NCI-H526 (cell line): ENCODE measurements at places on chromosomes 12 and 14.

DNA sequence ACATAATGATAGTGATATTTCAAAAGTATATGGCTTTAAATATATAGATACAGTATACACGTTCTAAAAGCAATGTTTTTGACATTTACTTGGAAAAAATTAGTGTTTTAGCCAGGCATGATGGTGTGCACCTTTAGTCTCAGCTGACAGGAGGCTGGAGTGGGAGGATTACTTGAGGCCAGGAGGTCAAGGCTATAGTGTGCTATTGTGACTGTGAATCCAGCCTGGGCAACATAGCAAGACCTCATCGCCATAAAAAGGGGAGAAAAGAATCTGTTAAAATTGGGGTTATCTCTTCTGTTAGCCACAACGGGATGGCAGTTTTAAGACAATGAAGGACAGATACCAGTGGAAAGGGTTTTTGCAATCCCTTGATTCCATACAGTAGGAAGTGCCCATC lies 95.2 kb downstream of the PLEKHA5 start:
- DNase-seq, result no peak

DNA sequence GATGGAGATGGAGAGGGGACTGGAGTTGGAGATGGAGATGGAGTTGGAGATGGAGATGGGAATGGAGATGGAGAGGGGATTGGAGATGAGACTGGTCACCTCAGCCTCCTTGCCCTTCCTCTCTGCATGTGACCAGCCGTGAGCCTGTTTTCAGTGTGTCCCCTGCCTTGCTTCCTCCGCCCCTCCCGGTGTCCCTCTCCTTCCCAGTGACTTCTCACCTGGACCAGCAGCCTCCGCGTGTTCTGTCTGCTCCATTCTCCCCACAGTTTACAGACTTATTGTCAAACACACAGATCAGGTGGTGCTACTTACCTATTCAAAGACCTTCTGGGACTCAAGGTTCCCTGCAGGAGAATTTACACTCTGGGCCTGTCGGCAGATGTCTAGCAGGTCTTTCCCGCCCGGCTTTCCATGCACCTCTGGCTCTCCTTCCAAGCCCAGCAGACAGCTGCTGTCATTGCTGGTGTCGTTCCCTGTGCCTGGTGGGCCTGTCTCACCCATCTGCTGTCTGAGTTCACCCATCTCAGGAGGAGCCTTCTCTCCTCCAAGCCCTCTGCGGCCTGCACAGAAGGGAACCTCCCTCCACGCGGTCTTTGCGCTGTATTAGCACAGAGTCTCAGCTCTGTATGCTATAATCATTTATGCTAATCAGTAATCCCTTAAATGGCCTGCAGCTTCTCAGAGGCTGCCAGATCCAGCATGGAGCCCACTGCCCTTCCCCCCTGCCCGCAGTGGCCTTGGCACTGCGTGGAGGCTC lies 62.1 kb downstream of the ADGRD1 start:
- DNase-seq, result no peak

GRCh38 chr12:92300777-92301176 lies 155.1 kb upstream of the BTG1 start:
- DNase-seq, result no peak

DNA sequence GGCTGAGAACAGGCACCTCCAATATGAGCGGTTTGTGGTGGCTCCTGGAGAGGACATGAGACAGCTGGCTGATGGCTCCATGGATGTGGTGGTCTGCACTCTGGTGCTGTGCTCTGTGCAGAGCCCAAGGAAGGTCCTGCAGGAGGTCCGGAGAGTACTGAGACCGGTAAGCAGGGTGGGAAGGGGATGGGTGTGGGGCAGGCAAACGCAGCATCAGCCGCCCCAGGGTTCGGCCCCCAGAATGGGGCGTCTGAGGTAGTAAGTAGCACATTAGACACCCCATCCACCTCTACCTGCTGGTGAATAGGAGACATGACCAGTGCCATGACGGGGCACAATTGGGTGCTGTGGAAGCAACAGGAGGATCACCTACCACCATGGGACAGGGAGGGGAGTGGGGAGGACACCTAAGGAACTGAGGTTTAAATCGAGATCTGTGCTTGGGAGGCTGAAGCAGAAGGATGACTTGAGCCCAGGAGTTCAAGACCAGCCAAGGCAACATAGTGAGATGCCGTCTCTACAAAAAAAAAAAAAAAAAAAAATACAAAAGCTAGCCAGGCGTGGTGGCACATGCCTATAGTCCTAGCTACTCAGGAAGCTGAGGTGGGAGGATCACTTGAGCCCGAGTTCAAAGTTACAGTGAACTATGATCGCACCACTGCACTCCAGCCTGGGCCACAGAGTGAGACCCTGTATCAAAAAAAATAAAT lies 25.5 kb downstream of the ITGA7 start:
- DNase-seq, result no peak

DNA sequence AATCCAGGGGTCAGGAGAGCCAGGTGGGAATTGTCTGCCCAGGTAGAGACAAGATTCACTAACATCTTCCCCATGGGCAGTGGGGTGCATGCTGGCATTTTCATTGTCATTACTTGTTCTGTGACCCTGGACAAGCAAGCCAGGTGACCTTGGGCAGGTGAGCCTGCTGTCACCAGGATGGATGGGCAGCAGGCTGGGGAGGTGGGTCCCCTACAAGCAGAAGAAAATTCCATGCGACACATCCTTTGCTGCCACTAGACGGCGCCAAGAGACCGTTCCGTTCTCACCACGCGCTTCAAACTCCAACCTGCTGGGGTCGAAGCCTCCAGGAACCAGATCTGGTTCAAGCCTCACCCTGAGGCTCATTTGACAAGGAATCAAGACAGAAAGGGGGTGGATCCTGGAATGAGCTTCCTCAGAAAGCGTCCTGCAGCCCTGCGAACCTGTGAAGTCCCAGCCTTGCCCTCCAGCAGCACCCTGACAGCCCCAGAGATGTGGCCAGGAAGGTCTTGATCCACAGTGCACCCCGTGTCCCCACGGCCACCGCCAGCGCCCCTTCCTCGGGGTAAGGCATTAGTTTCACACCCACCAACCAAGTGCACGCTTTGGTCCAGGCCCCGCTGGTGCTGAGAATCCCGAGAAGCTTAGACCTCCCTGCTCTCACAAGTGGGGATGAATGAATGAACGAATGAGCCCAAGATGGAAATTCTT lies 3.2 kb upstream of the DYNC1H1 start:
- peak; percentile 61 for DNase-seq

GRCh38 chr12:7150841-7151240 lies 20.7 kb downstream of the CLSTN3 start:
- DNase-seq, result no peak

- DNase-seq, result no peak
Measured at GRCh38 chr14:40983604-40984003, 623.1 kb upstream of the LRFN5 start.

DNA sequence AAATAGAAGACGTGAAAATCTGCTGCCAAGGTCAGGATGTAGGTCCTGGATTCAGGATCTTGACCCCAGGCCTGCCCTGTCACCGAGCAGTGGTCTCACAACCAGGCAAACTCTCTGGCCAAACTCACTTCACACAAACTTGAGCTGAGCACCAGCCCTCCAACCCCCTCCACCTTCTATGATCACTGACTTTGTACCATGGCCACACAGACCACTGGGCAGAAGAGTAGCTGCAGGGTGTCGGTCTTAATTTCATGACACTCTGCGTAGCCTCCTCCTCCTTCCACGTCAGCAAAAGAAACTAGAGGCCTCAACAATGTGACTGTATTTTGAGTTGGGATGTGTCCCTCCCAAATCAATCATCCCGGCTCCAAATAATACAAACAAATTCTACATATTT lies 7.2 kb upstream of the TBX3 start:
- peak; percentile 49 for DNase-seq

DNA sequence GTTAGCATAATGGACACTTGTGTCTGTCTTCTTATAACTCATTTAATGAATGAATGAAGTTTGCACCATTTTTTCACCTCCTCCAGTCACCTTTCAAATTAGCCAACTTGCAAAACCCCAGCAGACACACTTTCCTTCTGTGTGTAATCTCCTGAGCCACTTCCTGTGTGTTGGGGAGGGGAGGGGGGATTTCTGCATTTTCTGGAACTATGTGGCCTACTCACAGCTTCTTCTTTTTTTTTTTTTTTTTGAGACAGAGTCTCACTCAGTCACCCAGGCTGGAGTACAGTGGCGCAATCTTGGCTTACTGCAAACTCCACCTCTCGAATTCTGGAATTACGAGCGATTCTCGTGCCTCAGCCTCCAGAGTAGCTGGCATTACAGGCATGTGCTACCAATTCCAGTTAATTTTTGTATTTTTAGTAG lies 4.1 kb upstream of the SERPINA1 start:
- DNase-seq, result no peak

- DNase-seq, result no peak
Measured at GRCh38 chr12:62263966-62264365, 3.8 kb downstream of the USP15 start.

DNA sequence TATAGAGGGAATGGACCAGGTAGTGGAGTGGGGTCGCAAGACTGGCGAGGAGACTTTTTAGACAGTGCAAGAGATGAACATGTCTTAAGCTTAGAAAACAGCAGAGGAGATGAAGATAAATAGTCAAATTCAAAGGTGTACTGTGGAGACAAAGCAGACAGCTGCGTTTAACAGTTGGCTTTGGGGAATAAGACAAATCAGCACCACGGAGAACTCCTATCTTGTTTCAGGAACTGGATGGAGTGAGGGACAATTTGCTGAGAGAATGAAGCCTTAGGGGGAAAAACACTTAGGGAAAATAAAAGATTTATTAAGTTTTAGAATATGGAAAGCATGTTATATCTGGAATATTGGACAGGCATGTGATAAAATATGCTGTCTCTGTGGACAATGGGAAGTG lies 458.8 kb downstream of the GLT1D1 start:
- DNase-seq, result peak; percentile 24

DNA sequence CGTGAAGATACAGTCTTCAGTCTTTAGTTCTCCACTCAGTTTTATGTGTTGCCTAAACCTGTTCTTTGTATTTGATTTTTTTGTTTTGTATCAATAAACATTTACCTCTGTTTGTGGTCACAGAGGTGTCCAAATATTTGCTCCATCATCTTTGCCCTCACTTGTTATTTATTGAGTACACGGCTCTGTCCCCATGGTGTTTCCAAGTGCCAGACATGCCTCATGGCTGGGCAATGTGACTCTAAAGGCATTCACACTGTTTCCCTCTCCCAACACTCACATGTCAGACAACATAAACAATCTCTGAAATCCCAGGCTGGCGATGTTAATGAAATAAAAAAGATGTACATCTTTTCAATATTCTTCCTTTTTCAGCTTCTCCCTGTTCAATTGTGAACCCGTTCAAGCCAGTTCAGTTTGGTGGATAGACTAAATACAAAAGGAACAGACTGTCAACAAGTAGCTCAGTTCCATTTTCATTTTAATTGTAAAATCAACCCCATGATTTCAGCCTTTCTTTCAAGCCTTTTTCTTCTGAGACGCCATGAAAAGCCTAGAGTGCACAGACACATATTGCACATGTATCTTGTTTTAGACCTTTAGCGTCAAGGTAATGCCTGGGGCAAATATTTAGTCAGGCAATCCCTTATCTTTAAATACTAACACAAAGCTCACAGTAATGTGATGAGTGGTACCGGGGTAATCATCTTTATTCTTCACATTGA lies 680.7 kb downstream of the GALC start:
- no peak for DNase-seq

GRCh38 chr12:52496054-52496453 lies 3.0 kb upstream of the KRT6A start:
- DNase-seq, result no peak

GRCh38 chr12:13368971-13369370 lies 172.4 kb downstream of the EMP1 start:
- no peak for DNase-seq

GRCh38 chr12:23889069-23889440 lies 60.4 kb downstream of the SOX5 start:
- DNase-seq, result no peak

GRCh38 chr12:90069711-90070110 lies 361.1 kb upstream of the ATP2B1 start:
- no peak for DNase-seq

GRCh38 chr14:70808416-70809224 lies 693 bp downstream of the MAP3K9 start:
- peak; percentile 79 for DNase-seq

DNA sequence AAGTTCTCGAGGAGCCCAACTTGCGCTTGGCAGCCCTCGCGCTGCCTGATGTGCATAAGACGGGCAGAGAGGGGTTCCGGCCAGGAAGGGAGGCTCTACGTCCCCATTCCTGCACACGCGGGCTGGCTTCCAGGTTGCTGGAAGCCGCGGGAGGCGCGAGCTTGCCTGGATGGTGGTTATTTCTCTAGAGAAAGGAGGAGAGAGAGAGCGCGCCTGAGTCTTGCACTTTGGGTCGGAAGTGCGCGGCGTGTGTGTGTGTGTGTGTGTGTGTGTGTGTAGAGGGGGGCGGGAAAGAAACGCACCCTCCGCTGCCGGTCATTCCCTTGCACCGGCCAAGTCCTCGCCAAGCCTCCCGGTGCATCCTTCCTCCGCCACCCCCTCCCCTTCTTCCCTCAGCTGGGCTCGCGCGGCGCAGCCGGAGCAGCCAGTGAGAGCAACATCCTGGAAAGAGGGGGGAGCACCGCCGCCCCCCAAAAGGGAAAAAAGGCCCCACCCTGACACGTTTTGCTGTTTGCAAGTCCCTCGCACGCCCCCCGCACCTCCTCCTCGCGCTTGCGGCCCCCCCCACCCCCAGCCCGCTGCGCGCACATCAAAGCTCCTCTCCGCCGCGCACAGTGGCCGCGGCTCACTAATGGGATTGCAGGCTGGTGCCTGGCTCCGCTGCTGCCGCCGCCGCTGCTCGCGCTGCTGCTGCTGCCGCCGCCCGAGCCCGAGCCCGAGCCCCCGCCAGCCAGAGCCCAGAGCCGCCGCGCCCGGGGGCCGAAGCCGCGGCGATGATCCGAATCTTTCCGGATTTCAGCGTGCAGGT lies 4.4 kb upstream of the NPAS3 start:
- no peak for DNase-seq

GRCh38 chr12:103698752-103699560 lies 111.9 kb downstream of the STAB2 start:
- DNase-seq, result no peak

DNA sequence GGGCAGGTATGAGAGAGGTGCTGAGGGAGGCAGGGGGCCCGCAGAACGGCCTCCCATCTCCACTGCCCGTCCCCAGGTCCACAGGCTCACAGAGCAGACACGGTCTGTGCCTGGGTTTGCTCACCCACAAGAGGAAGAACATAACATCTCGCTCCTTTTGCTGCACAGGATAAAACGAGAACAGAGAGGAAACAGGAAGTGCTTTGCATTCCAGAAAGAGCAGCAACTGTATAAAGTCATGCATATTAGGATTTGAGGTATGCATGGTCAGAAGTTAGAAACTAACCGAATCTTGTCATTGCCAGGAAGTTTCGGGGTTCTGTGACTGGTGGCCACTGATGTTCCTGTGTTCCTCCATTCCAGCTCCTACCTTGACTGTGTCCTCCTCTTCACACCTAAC lies 25.0 kb downstream of the NTF3 start:
- no peak for DNase-seq

DNA sequence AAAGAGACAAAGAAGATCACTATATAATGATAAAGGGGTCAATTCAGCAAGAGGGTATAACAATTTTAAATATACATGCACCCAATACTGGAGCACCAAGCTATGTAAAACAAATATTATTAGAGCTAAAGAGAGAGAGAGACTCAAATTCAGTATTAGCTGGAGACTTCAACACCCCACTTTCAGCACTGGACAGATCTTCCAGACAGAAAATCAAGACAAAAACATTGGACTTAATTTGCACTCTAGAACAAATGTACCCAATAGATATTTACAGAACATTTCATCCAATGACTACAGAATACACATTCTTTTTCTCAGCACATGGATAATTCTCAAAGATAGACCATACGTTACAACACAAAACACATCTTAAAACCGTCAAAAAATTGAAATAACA lies 81.0 kb downstream of the KLHL28 start:
- DNase-seq, result no peak
